ENCODE measurements at places on chromosomes 3 and 15.
A peak's percentile ranks its signal among the peaks of the same experiment; 100 is the strongest.

- no peak for DNase-seq
These were observed 329.9 kb downstream of the SV2B start for GRCh38 chr15:91429973-91430372.

GRCh38 chr3:138188013-138188730 lies 1.1 kb downstream of the ARMC8 start:
- DNase-seq: peak; percentile 46

DNA sequence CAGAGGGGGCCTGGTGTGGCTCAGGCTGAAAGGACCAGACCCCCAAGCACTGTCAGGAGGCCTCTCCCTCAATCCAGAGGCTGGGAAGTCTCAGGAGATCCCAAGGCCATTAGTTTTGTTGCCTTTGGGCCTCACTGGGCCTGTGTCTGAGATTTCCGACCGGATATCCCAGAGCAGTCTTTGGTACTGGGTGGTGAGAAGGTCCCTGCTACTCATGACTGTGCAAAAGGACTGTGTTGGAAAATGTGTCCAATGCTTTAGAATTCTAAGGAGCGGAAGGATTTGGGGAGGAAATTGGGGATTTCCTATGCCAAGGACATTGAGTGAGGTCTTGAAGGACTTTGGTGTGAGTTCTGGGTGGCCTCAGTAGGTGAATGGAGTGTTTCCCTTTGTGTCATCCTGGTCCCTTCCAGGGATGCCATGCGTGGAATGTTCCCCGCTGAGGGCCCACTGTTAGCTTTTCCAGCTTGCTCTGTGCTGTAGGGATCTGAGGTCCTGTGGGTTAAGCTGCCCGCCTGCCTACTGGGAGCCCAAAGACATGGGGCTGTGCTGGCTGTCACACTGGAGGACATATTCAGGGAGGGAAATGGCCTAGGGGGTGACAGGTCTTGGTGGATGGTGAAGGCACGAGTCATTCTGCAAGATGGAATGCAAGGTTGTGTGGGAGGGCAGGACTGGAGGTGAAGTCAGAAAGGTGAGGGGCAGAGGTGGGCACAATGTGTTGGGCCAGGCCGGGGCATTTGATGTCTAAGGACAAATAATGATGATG lies 16.4 kb downstream of the SMAD6 start:
- no peak for DNase-seq

DNA sequence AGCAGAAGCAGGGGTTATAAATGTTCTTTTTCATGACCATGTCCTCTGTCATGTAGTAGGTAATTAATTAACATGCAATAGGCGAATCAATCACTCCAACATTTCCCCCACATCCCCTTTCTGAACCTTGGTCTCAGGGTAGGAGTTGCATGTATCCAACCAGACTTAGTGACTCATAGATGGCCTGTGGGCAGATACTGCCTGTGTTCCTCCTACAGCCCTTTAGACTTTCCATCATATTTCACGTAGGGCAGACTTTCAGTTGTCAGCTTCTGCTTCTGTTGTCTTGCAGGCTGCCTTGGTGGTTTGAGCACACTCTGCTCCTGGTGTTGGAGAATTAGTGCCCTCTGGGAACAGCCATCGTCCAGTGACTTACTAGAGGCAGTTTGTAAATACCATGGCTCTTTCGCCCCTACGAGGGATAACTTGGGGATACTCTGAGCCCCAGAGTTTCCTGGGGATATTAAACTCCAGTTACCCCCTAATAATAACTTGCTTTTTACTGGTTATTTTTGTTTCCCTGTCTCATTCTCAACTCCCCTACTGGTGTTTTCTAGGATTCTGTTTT lies 244.4 kb downstream of the EDEM1 start:
- DNase-seq: no peak

DNA sequence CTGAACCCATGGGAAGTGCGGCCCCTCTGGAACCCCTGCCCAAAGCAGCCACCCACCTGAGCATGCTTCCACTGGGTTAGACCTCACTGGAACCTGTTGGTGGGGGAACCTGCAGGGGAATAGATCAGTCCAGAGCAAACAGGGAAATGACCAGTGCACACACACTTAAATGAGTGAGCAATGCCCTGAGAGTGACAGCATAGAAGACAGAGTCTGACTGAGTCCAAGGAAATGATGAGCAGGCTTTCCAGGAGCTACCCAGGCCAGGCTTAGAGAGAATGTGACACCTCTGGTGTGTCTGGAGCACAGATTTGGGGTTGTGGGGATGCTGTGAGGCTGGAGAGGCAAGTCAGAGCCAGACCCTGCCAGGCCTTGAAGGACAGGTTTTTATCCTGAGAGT lies 28.5 kb downstream of the PLA1A start:
- no peak for DNase-seq

GRCh38 chr3:139521144-139521543 lies 18.4 kb downstream of the RBP1 start:
- DNase-seq: no peak

DNA sequence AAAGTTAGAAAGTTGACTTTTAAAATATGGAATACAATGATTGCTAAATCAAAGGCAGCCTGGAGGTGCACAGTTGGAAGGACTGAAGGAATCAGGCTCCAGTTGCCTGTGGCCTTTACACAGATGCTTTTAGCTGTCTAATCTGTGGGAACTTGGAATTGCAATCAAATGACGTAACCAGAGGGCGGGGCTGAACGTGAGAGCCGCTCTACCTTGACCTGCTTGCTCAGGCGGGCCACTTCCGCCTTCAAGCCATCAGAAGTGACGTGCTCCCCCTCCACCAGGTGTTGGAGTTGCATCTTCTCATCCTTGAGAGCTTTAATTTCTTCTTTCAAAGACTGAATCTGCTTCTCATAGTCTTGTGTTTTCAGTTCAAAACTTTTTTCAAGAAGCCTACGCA lies 37.7 kb upstream of the GNB5 start:
- DNase-seq: peak; percentile 68
